Gastrocnemius medialis (tissue), 4 donors: ENCODE measurements at places on chromosomes 1 and 21.
A peak's percentile ranks its signal among the peaks of the same experiment; 100 is the strongest.

DNA sequence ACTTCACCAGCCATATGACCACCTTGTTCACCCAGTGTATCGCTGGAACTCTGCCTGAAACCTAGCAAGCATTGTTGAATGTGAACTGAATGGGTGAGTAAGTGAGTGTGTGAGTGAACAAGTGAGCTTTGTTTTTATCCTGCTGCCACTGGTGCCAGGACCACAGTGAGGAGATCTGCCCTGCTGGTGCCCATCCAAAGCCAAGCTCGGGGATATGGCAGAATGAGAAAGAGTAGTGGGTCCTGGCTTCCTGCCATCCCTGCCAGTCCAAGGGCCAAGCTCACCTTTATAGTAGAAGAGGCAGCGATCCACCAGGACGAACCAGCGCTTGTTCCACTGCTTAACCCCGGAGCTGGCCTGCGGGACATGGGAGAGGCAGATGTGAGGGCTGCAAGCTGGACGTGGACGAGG lies 53.4 kb upstream of the GOLT1A start:
- no peak for DNase-seq

- DNase-seq: no peak
Observed at GRCh38 chr1:232328486-232329102, 301.3 kb downstream of the SIPA1L2 start.

DNA sequence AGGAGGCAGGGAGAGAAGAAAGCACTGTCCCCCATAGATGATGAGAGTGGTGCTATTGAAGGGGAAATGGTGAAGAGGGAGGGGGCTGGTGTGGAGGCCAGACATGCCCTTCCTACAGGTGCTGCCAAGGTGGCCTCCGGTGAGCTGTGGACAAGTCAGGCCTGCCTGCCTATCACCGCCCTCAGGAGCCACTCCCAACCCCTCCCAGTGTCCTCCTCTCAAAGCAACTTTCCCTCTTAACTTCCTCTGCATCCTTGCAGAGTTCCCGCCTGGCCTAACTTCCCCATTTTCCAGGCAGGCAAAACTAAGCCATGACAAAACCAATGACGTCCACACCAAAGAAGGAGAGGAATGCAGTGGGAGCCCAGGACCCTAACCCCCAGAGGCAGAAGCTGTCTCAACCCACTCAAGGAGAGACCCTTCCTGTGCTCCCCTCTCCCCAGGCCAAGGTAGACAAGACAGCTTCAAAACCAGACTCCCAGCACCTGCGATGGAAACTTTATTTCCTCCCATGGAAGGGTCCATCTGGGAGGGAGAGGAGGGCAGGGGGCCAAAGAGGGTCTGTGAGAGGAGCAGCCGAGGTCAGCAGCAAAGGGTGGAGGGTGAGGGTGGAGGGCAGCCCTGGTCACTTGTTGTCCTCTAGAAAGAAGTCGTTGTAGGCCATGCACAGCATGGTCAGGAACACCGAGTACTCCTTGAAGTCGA lies 1.0 kb upstream of the S100A6 start:
- no peak for DNase-seq

- DNase-seq: no peak
Observed at GRCh38 chr21:43290421-43291346, 121.9 kb downstream of the CRYAA start.

GRCh38 chr1:205947024-205947423 lies 3.8 kb upstream of the SLC26A9 start:
- DNase-seq: no peak

GRCh38 chr1:3541936-3542335 lies 69.4 kb downstream of the MEGF6 start:
- DNase-seq: no peak

DNA sequence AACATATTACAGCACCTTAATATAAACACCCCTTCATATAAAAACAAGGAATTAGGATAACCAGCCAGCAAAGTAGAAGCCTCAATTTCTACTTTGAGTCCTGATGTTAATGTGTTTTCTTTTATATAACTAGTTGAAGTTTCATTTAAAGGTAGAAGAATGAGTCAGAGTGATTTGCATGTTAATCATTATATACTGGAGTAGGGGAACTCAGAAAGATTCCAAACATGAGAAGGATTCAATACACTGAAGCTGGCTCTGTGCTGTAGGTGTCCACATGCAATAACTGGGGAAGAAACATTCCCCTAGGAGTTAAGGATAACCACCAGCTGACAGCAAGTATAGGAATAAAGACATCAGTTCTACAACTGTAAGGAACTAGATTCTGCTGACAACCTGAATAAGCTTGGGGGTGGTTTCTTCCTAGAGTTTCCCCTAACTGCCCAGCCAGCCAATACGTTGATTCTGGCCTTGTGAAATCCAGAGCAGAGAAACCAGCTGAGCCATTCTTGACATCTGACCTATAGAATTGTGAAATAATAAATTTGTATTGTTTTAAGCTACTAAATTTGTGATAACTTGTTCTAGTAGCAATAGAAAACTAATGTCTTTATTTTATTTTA lies 33.4 kb upstream of the RNPC3 start:
- no peak for DNase-seq

DNA sequence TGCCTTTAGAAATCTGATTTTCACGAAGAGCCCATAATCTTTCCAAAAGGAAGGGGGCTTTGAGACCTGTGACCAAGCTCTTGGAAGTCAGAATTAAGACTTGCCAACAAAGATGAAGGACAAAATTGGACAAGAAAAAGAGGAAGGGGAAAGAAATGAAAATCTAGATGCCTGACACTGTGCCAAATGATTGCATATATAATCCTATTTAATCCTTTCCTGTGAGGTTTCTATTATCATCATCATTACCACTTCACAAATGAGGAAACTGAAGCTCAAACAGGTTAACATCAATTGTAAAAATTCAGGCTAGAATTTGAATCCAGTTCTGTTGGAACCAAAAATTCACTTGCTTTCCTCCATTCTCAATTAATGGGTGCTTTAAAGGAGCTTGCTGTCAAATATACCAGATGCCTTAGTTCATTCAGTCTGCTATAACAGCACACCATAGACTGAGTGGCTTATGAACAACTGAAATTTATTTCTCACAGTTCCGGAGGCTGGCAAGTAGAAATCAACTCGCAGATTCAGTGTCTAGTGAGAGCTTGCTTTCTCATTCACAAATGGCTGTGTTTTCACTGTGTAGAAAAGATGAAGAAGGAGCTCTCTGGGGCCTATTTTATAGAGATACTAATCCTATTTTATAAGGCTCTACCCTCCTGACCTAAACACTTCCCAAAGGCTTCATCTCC lies 197.5 kb upstream of the ST6GALNAC5 start:
- DNase-seq: no peak

DNA sequence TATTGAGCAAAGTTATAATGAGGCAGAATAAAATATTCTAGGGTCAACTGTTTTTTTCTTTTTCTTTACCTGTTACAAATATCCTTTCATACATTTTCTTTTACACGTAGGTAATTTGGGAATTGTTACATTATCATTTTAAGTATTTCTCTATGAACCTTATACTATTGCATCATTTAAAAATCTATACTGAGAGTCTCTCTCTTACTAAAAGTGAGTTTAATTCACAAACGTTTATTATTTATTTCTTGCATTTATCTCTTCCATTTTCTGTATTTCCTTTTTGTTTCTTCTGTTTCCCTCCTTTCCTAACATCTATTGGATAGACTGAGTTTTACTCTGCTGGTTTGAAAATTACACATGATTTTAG lies 25.4 kb upstream of the CLCA4 start:
- DNase-seq: no peak

- no peak for DNase-seq
Observed at GRCh38 chr21:26131554-26131953, 39.0 kb downstream of the APP start.

DNA sequence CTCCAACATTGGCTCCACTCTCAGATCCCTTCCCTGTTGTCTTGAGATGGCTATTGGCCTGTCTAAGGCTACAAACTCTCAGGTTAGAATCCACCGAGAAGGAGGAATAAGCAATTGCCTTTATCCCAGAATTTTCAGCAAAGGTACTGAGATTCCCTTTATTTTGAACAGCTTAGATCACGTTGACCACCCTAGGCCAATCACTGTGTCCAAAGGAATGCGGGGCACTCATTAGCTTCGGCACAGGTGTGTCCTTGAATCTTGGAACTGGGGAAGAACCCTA lies 6.9 kb downstream of the S100A11 start:
- no peak for DNase-seq

- DNase-seq: no peak
Observed at GRCh38 chr21:35521293-35521692, 472.2 kb upstream of the RUNX1 start.

DNA sequence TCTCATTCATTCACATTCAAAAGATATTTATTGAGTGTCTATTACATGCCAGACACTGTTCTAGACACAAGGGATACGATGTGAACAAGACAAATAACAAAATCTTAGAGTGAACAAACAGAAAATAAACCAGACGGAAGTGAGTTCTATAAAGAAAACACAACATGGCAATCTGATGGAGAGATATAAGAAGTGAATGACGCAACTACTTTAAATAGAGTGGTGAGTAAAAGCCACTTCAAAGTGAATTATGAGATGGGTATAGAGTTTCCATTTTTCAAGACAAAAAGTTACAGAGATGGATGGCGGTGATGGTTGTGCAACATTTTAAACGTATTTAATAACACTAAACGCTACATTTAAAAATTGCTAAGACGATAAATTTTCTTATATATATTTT lies 75.4 kb downstream of the CEP170 start:
- DNase-seq: no peak

DNA sequence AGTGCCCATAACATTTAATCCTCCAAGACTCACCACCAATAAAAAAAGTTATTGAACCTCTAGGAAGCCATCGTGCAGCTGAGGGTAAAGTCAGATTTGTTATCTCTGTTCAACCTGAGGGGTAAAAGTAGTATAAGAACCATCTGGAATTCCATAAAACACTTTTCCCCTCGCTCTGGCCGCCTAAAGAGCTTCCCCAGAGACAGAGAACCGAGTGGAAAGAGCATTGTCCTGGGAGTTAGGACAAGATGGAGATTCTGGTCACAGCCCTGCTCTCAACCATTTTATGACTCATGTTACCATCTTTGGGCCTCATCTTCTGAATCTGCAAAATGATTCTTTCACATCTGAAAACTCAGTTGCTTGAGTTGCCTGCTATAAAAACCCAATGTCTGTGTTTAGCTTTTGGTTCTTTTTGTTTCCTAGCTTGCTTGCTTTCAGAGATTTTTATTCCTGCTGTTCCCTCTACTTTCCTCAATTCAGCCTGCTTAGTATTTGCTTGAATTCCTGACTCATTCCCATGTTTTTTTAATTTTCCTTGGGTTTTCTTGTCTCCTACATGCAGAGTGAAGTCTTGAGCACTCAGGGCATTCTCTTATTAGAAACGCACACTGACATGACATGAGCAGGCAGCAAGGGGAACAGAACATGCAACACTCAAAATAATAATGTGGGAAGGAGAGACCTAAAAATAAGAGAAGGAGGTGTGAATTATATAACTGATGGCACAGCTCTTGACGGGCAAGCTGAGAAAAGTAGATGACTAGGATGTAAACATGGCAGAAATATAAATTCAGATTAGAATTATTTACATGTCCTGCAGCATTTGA lies 1.7 kb downstream of the EPHX4 start:
- no peak for DNase-seq

- DNase-seq: peak; percentile 6
Observed at GRCh38 chr1:227318853-227319607, 738 bp upstream of the CDC42BPA start.

- no peak for DNase-seq
Observed at GRCh38 chr1:1541956-1542765, 1.7 kb upstream of the TMEM240 start.

DNA sequence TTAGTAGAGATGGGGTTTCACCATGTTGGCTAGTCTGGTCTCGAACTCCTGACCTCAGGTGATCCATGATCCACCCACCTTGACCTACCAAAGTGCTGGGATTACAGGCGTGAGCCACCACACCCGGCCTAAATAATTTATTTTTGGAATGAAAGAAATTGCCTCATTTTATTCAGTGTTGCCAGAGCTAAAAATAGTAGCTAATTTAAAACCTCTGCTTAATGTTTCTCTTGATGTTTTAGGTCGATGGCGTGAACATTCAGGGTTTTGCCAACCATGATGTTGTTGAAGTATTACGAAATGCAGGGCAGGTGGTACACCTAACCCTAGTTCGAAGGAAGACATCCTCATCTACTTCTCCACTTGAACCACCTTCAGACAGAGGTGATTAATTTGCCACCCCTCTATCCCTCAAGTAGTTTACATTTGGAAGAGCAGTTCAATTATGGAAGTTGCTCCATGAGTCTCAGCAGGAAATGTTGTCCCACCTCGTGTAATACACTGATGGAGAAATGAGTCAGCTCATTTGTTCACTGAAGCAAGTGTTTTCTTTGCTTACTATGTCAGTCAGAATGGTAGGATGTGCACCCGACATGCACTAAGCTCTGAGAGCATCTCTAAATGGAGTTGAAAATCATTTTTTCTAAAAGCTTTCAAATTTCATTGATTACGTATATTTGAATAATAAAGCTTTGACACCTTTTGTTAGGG lies 54.9 kb downstream of the PATJ start:
- no peak for DNase-seq

DNA sequence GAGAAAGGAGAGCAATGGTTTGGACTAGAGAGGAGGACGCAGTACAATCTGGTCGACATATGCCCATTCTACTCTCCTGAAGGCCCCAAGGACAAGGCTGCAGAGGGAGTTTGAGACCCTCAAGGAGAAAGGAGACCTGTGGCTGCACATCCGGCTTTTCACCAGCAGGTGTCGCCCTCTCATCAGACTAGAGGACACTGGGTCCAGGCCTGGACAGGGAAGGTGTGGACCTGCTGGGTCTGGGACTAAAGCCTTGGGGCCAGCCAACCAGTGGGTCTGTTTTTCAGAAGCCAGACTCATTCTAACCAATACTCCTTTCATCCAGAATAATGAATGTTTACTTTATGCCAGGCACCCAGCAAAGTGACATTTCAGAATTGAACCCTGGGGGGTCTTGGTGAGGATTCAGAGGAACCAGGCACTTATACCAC lies 5.0 kb downstream of the SRARP start:
- peak; percentile 84 for DNase-seq

- no peak for DNase-seq
Observed at GRCh38 chr1:23726686-23727085, 16.6 kb upstream of the ELOA start.

GRCh38 chr1:216785737-216786136 lies 62.5 kb upstream of the ESRRG start:
- DNase-seq: no peak

DNA sequence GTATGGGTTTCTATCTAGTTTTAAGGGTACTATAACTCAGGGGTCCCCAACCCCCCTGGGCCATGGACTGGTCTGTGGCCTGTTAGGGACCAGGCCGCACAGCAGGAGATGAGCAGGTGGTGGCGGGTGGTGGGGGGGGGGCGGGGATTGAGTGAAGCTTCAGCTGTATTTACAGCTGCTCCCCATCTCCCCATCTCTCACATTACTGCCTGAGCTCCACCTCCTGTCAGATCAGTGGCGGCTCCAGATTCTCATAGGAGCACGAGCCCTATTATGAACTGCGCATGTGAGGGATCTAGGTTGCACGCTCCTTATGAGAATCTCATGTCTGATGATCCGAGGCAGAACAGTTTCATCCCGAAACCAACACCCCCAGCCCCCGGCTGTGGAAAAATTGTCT lies 95.1 kb upstream of the SLC45A1 start:
- DNase-seq: no peak
